Upper lobe of left lung (tissue), 6 donors: ENCODE measurements at places on chromosomes 5 and 9. TPM values are rescaled to one million over a fixed set of nuclear protein-coding genes. Genes with fewer than 3 reads are reported as not detected.

Gene PLAC8L1
- not detected for total RNA-seq

GRCh38 chr5:35820735-35821134, 36.0 kb upstream of the IL7R start:
- DNase-seq, result no peak

- DNase-seq, result no peak
Observed at GRCh38 chr9:35658968-35659220, 802 bp downstream of the CCDC107 start.

GRCh38 chr5:28648108-28648507, 1609.7 kb upstream of the CDH9 start:
- no peak for DNase-seq

DNA sequence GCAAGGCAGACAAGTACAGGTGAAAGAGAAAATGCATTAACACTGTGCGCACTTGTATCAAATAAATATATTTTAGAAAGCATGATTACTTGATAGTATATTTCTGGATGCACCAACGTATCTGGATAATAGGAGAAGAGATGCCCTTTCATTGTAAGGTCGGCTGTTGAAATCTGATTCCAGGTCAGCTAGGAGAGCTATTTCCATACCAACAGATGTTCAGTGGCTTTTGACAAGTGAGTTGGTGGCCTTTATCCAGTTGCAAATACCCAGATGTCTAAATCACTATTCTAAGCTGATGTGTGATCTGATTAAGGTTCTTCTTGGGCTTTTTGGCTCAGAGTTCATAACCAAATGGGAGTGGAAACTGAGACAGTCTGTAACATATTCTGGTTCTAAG, 128.2 kb upstream of the TBCA start:
- DNase-seq, result no peak
